ENCODE measurements at places on chromosomes 7 and 10.

DNA sequence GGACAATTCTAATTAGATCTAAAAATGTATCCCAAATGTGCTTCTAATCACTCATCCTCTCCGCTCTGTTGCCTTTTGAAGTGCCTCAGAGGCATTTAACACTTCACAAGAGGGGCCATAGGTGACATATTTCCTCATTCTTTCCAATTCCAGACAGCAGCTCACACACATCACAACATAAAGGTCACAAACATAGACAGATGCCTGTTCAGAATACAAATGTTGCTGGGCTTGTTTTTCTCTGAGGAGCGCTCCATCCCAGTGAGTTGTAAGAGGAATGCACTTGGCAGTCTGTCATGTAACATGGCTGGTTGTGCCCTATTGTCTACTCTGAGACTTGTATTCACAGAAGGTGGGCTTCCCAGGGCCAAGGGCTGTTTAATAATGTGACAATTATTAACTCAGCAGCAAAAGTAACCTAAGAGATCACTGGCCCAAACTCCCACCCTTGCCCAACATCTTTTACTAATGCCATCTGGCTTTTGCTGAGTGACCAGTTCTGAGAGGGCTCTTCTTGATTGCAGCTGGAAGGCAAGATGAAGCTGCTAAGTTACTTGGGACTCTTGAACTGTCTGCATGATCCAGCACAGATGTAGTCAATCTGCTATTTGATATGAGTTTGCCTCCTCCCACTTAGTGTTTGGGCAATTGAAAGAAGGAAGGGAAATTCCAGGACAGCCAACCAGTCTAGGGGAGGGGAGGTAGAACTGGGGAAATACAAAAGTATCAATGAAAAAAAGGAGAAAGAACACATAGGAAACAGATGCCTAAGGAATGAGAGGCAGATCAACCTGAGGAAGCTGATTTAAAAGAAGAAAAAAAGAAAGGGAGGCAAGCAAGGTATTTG, 13.6 kb downstream of the PON2 start:
- no peak for DNase-seq

DNA sequence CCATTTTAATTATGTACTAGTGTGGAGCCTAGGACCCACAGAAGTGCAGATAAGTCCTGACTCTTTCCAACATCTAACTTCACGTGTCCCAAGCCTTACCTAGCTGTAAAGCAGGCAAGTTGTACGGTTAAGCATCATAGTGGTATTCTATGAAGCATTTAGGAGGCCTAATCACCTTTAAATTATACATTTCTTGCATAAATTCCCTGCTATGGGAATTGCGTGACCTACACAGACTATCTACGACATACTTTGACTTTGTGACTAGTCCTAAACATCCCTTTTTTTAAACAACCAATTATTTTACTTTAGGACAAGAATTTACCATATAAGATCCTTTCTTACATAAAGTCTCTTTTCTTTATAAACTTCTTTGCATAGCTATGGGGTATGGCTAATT, 37.7 kb upstream of the LRGUK start:
- DNase-seq: no peak

- no peak for DNase-seq
Observed at GRCh38 chr10:20714518-20714917, 182.6 kb downstream of the NEBL start.

DNA sequence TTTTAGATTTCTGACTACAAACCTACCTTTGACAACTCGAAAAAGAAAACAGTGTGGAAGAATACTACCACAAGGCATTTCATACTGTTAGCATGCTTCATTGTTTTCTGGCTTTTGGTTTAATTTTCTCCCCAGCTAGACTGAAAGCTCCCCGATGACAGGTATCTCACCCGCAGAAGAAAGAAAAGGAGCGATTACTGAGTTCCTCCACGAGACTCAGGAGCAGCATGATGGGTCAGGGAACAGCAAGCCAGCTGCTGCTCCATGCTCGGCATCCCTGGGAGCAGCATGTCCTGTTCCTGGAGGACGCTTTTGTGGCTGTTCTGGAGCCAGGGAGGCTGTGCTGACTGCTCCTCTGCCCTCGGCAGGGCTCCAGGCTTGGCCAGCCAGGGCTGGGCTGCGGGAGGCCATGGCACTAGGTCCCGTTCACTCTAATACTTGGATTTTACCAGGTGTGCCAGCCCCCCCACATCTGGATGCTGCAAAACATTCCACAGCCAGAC, 133.4 kb downstream of the PRKAG2 start:
- DNase-seq: no peak

DNA sequence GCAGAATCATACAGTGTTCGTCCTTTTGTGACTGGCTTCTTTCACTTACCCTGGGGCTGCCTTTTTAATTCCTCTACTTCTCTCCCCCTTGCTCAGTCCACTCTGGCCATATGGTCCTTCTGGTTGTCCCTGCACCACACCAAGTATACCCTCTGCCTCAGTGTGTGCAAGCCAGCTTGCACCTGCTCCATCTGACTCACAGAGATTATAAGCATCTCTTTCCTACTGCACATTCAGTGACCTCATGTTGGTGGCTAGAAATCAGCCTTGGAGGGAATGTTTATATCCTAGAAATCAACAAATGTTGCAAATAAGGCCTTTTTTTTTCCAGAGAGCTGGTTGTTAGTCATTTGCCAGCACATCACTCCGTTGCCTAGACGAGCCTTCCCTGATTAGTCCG, 67.5 kb upstream of the C10orf90 start:
- DNase-seq: no peak

DNA sequence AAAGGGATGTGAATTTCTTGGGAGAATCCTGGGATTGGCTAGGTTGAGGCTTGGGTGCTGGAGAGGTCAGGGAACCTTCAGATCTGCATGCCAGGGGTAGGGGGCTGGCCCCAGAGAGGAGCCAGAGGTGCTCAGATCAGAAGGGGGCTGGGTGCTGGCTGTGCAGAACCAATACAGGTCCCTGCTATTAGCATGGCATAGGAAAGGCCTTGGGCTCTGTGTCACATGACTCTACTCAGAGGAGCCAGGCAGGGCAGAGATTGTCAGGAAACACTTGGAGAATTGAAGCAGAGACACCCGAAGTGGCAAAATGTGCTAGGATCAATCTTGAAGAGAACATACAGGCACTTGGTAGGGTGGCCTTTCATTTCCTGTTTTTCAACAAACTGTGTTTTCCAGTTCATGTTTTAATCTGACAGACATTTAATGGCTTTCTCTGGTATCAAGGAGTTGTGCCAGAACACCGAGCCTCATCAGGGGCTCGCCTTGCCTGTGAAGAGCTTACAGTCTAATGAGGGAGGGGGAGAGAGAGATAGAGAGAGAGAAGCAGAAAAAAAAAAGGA, 498.9 kb downstream of the RPS24 start:
- no peak for DNase-seq

DNA sequence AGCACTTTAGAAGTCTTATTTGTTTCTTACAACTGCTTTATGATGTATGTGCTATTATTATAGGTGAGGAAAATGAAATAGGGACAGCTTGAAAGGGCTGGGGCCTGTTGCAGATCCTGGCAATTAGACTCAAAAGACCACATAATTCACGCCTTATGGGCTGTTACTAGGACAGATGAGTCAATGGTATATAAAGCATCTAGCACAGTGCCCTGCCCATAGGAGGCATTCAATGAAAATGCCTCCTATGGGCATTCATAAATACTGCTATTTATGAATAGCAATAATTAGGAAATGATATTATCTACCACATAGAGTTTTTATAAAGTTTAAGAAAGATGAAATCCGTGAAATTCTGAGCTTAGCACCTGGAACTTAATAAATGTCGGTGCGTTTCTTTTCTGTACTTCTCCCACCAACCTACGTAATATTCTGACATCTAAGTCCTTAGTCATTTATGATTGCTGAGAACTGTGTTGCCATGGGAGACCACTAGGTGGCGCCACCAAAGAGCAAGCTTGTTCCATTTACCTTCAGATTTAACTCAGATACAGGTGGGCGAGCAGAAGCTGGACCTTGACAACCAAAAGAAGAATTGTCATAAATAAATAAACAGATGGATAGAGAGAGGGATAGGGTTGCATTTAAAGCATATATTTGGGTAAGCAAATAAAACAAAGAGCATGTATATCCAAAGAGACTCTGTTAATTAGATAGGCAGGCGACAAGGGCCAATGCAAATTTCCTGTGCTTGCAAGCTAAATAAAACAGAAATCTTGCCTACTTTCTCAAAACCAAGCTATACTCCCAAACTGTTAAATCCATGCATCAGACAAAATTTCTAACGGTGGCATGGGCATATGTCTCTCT, 699.9 kb downstream of the INHBA start:
- DNase-seq: no peak

DNA sequence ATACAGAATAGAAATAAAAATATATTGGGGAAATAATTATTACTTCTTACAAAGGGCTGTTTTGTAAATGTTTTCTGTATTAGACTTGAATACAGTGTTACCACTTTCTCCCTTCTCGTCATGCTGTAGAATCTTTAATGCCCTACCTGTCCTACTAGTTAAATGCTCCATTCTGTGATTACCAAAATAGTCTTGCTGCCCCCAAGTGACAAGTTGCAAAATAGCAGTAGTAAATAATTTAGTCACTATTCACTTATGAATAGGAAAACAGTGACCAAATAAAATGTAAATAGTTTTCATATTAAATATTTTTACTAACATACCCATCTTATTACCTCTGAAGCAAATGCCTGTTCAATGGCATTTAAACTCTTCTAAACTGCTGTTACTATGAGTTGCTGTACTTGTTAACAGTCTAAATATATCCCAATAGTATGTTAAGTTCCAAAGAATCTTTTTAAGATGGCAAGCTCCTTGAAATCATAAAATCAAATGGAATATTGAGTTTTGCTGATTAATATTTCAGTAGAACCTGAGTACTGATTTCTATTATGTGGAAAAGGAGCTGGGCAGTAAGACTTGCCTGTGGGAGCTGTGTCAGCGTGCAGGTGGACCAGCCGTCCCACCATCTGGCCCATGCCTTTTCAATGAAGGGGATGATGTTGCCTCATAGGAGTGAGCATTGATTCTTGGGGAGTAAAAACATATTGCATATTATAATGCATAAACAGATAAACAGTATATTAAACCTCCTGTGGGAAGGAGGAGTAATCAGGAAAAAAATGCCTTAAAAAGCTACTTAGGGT, 18.1 kb upstream of the OIT3 start:
- no peak for DNase-seq

- no peak for DNase-seq
Observed at GRCh38 chr10:71963351-71964097, 671 bp upstream of the CHST3 start.

GRCh38 chr10:19929506-19930140, 113.4 kb downstream of the PLXDC2 start:
- no peak for DNase-seq

- DNase-seq: no peak
Observed at GRCh38 chr7:151689196-151689971, 169.7 kb upstream of the RHEB start.

DNA sequence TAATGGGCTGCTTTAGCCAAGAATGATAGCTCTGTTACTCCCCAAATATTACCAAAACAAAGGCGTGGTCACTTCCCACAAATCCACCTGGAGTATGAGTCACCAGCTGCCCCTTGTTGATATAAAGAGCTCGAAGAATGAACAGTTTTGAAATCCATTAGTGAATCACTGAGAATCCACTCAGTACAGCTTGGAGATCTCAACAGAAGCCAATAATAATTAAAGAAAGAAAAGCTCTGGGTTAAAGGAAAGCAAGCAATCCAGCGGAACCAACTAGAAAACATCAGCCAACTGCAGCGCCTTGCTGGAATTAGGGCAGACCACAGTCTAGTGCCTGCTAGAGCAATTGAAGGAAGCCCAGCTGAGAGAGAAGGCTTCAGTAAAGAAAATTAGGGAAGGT, 576.0 kb upstream of the C7orf33 start:
- no peak for DNase-seq

DNA sequence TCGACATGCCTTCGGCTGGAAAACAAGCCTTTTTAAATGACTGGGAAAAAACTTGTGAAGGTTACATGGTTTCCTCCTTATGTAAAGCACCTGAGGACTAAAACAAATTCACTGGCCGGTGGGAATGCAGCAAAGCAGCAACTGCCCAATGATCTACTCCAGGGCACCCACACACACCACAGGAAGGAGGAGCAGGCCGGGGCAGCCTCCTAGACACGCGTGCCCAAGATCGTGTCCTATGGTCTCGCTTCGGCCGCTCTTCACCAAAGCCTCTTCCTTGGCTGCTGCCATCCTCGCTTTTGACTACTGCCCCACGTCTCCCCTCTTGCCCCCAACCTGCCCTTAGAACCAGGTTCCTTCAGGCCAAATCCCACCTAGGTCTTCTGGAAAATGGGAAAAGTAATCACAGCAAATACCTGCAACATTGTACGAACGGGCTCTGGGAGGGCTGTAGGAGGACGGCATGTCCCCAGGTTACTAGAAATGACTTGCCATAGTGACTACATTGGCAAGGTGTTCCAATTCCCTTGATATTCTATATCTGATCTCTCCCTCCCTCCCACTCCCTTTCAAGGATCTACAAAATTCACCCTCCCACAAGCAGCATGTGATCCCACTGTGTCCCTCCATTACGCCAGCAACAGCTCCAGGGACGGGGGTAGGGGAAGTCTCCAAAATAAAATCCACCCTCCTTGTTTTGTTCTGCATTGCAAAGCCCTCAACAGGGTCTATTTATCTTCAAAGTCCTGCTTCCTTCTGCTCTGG, 84.9 kb downstream of the RNF216 start:
- no peak for DNase-seq

- no peak for DNase-seq
Observed at GRCh38 chr10:131786756-131787605, 113.8 kb upstream of the PPP2R2D start.

DNA sequence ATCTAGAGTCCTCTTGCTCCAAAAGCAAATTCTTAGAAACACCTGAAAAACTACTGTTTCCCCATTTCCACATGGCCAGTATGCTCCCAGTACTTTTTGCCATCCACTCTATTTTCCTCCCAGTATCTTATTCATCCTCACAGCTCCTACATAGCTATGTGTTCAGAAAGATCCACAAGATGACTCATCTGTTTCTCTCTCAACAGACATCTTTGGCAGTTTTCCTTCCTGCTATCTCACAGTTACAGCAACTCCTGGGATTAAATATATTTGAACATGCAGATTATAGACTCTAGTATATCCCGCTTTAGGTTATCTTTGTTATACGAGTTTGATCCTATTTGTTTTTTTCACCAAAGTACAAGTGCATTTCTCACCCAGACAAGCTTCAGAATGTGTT, 675.6 kb upstream of the POT1 start:
- no peak for DNase-seq

DNA sequence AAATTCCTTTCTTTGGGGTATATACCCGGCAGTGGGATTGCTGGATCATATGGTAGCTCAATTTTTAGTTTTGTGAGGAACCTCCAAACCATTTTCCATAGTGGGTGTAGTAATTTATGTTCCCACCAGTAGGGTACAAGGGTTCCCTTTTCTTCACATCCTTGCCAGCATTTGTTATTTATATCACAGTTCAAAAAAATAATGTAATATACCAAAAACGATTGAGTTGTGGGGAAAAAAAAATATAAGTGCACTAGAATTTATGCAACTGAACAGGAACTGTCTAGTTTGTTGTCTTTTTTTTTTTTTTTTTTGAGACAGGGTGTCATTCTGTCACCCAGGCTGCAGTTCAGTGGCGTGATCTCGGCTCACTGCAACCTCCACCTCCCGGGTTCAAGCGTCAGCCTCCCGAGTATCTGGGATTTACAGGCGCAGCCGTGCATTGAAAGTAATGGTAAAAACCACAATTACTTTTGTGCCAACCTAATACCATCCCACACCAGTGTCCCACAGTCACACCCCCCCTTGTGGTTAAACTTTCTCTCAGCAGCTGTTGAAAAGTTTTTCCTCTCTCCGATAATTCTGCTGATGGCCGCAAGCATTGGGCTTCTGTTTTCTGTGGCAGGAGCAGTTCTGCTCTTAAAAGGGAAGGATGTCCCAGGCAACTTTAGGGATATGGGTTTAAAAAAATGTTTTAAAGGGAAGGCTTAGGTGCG, 6.8 kb upstream of the LAT2 start:
- no peak for DNase-seq
